ENCODE measurements at places on chromosomes 12 and 14.
A peak's percentile ranks its signal among the peaks of the same experiment; 100 is the strongest.

- no peak for DNase-seq
These were observed 5.5 kb downstream of the DDIT3 start for GRCh38 chr12:57514720-57515407.

DNA sequence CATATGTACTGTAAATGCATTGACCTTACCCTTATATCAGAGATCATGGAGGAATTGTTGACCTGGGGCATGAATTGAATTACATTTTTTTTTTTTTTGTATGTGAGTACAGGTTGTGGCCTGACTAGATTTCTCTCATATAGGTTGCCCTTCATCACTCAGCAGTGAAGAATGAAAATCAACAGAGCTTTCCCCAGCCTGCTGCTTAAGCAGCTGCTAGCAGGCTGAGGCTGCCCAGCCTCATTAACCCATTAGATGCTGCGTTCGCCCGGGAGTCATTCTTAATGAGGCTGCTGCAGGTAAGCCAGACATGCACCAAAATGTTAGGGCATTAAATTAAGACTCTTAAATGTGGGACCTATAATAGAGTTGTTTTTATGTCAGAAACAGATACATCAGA lies 236.0 kb downstream of the ETNK1 start:
- no peak for DNase-seq

GRCh38 chr12:101931498-101932326 lies 54.3 kb downstream of the DRAM1 start:
- DNase-seq, result no peak

GRCh38 chr14:56580221-56580711 lies 668 bp downstream of the TMEM260 start:
- no peak for DNase-seq

DNA sequence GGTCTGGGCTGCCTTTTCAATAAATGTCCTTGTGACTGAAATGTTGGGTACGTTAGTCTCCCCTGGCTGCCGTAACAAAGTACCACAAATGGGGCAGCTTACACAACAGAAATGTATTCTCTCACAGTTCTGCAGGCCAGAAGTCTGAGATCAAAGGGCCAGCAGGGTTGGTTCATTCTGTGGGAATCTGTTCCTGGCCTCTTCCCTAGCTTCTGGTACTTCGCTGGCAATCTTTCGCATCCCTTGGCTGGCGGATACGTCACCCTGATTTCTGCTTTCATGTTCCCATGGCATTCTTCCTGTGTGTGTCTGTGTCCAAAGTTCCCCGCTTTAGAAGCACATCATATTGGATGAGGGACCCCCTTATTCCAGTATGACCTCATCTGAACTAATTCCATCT lies 95.8 kb upstream of the NCOR2 start:
- DNase-seq, result no peak

DNA sequence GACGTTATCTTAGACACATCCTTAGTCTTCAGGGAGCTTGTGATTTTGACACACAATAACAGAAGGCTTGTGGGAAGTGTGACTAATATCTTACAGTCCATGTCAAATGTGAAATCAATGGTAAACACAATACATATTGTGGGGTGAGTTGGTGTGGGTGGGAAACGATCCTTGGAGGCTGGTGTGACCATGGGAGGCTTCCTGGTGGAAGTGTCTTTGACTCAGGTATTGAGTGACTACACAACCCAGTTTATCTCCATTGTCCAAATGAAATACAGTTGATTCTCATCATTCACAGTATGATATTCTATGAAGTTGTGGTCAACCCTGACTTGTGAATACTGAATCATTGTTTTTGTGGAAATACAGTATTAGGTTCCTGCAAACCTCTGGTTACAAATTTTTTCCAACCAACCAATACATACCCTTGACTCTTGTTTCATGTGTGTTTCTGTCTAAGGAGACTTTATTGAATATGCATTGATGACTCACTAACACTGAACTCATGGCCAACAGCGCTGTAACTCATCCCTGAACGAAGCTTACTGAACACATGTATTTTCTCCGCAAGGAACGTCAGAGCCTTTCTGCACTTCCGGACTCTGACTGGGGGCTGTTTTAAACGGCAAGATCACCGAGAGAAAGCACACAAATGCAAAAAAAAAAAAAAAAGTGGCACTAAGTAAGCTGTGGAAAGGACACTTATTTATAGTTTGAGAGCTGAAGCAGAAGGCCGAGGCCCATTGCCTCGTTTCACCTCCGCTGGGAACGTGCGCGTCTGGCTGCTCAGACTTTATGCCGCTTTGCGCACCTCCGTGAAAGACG lies 59.0 kb downstream of the CLMN start:
- no peak for DNase-seq

DNA sequence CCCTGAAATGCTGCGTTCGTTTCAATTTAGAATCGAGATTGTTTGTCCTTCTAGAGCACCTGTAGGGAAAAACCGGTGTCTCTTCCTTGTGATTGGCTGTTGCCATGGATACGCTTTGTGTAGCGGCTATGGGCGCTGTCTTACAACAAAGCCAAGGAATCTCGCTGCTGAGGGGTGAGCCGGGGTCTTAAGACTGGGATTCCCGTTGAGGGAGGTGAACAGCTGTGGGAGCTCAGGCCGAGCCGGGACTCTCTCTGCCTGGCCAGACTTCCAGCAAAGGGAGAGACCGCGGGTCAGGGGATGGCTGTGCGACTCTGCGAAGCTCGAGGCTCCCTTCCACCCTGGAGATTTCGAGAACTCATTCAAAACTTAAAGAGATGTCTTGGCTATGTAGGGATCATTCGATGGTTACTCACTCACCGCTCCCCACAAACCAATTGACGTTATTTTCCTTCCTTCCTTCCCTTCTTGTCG lies at the start of the genes LRRIQ1 and TSPAN19:
LRRIQ1 (plus strand) TSS at position 118 of the 474 bp plus-strand sequence. CDS start 1,826 bp downstream, outside the sequence.
TSPAN19 (minus strand) TSS at position 44 of the 474 bp plus-strand sequence. CDS start 6,331 bp downstream, outside the sequence.
- DNase-seq, result peak; percentile 39

- DNase-seq, result no peak
These were observed 4.7 kb downstream of the CCDC184 start for GRCh38 chr12:48187916-48188695.

DNA sequence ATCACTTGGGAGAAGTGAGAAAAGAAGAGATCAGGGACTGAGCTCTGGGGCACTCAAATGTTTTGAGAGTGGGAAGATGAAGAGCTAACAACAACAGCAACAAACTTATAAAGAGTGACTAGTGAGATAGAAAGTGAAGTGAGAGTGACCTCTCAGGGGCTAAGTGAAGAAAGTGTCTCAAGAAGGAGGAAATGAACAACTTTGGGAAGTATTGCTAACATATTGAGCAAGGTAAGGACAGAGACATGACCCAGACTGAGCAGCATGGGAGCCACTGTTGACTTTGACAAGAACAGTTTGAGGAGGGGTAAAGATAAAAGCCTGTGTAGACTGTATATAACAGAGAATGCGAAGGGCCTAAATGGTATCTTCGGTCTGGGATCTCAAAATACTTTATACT lies 155.1 kb upstream of the BTG1 start:
- no peak for DNase-seq
